ENCODE measurements at places on chromosomes 2 and 18.

GRCh38 chr2:120990451-120990871 lies 254.8 kb downstream of the GLI2 start:
- no peak for DNase-seq

DNA sequence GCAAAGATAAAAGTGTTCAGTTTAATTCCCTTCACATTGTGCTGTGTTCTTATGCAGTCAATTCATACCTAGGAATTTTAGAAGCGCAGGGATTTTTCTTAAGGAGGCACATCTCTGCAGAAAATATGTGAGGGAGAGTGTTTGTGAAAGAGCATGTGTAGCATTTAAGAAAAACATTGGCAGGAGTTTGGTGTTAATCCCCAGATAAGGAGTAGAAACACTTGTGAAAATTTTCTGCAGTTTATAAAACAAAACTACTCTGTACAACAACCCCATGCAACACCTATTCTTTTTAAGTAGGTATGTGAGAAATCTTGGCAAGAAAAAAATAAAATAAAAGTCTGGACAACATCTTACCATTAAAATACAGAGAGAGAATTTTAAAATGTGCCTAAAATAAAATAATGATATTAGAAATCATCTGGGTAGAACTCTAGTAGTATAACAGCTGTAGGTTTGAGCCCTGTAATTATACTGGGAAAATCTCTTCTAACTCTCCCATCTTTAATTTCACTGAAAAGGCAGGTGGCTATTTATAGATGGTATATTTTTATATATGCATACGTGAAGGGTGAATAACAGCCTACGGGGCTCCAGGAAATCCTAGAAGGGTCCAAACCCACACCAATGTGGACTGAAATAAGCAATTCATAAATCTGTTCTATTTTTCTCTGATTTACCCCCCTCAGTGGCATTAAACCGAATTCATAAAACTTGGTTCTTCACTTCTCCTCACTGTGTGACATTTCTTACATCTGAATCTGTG lies 6.6 kb downstream of the FZD7 start:
- no peak for DNase-seq

- DNase-seq: no peak
These were observed 39.5 kb downstream of the GLI2 start for GRCh38 chr2:120775194-120775593.

- DNase-seq: no peak
These were observed 16.5 kb downstream of the SUMO1 start for GRCh38 chr2:202221873-202222272.

- no peak for DNase-seq
These were observed 149.0 kb downstream of the MBP start for GRCh38 chr18:76983613-76984051.

DNA sequence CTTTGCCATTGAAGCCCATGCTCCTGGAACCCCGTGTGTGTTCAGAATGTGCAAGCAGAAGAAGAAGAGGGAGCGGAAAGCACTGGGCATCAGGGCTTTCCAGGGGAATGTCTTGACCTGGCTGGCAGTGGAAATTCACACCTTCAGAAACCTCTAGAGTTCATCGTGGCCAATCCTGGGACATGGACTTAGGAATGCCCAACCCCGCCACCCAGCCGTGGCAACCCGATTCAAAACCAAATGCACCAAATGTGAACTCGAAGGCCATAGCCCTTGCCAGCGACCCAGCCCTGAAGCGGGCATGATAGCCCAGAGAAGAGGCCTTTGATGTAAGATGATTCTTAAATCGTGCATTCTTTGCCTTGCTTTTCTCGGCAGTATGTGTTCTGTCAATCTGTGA lies 69.4 kb downstream of the ADI1 start:
- DNase-seq: no peak

DNA sequence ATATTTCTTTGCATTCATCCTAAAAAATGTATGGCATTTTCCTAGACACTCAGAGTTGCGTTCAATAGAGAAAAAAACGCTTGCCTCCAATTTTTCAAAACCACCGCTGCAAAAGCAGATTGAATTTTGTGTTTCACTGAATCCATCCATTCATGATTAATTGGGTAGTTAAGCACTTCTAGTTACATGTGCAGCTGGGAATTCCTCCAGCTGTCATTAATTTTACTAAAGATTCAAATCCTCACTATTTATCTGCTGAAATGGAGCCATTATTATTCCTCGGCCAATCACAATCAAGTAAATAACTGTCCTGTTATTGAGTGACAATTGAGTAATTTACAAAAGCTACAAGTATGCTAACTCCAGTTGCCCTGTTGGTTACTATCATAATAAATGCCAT lies 75.8 kb upstream of the ARL5A start:
- no peak for DNase-seq

GRCh38 chr2:163319006-163319405 lies 416.8 kb downstream of the FIGN start:
- no peak for DNase-seq

GRCh38 chr2:108184419-108184818 lies 55.3 kb upstream of the SULT1C3 start:
- no peak for DNase-seq

DNA sequence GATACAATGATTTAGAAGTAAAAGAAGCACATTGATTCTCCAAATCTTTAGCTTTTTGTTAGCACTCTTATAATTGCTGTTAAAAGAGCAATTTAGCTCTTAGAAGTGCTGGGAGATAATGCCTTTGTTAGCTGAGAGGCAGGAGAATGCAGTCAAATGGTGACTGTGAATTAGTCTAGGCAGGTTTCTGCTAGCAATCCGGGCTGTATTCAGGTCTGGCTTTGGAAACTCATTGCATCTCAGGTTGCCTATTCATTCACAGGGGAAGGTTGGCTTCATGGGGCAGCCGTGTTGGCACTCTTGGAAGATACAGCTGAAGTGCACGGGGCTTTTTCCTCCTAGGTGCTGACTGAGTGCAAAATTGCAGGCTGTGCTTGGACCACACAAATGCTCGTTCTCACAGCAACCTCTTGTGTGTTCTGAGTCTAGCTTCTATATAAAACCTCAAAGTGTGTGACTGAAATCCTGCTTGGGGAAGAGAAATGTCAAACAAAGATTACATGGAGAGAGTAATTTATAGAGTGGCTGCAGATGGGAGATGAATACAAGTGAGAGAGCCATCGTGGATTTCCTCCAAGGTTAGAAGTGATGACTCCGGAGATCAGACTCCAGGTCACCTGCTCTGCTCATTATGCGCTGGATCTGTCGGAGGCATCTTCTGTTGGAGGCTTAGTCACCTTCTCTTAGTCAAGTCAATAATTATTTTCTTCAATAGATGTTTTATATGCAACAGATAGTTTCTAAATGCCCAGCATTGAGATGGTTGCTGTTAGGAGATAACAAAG lies 167.8 kb downstream of the PMAIP1 start:
- no peak for DNase-seq

GRCh38 chr2:143843686-143844085 lies 676.2 kb downstream of the ZEB2 start:
- no peak for DNase-seq

- DNase-seq: no peak
These were observed 260.9 kb downstream of the ICOS start for GRCh38 chr2:204197336-204198005.

DNA sequence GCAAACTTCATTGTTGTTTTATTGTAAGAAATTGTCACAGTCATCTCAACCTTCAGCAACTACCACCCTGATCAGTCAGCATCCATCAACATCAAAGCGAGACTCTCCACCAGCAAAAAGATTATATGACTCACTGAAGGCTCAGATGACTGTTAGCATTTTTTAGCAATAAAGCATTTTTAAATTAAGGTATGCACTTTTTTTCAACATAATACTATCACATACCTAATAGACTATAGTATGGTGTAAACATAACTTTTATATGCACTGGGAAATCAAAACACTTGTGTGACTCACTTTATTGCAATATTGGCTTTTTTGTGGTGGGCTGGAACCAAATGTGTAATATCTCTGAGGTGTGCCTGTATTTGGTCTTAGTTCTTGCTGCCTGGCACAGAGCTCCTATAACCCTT lies 15.6 kb downstream of the SCN1A start:
- no peak for DNase-seq

DNA sequence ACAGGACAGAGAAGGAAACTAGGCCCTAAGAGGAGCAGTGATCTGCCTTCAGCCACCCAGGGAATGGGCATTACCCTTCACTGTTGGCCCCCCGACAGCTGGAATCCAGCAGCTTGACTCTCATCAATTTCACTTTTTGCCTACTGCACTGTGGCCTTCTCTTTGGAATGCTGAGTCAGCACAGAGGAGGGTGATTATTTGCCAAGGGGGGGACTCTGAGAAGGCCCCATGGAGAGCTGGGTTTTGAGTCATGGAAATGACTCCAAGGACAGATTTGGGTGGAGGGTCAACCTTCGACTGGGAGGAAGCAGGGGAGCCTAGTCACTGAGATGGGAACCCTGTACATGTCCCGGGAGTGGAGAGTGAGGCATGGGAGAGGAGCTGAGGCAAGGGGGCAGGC lies 38.1 kb upstream of the NTSR2 start:
- DNase-seq: no peak

GRCh38 chr2:44555700-44556099 lies 194.0 kb downstream of the CAMKMT start:
- no peak for DNase-seq

GRCh38 chr18:76475450-76476194 lies 19.4 kb downstream of the ZNF516 start:
- DNase-seq: no peak

DNA sequence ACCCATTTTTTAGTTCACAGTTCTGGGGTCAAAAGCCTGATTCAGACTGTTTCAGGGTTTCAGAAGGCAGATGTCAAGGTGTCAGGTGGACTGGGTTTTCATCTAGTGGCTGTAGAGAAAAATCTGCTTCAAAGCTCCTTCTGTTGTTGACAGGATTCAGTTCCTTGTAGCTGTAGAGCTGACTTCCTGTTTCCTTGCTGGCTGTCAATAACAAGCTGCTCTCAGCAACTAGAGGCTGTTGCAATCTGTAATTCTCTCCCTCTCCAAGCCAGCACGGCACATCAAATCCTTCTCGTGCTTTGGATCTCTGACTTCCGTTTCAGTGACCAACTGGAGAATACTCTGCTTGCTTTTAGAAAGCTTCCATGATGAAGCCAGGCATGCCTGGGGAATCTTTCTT lies 179.4 kb downstream of the DOK6 start:
- DNase-seq: no peak

DNA sequence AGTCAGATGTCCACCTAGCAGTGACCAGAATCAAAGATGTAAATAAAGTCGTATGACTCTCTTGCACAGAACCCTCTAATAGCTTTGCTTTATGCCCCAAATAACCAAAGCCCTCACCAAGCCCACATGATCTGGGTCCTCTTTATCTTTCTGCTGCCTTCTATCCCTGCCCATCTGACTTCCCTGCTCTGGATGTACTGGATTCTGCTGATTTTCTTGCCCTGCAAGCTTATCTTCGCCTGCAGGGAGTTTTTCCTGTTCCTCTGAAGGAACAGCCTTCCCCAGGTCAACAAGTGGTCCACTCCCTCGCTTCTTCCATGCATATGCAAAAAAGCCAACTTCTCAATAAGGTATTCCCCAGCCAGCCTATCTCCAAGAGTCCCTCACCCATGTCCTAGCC lies 18.7 kb downstream of the IL36B start:
- no peak for DNase-seq

DNA sequence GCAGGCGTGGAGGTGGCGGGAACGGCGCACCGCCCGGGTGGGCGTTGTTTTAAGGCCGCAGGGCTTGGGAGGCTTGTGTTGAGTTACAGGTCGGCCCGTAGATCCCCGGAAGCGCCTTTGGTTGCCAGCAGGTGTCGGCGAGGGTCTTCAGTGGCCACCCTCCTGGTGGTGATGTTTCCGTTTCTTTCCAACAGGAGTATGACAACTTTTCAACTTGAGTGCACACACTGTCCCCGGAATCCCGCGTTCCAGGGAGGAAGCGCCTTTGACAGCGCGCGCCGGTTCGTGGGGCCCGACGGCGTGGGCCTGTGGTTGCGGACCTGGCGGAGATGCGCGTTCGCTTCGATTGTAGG lies 1.0 kb upstream of the HDAC4 start:
- DNase-seq: peak; percentile 9

- no peak for DNase-seq
These were observed 82.3 kb upstream of the XPO1 start for GRCh38 chr2:61620244-61621159.

DNA sequence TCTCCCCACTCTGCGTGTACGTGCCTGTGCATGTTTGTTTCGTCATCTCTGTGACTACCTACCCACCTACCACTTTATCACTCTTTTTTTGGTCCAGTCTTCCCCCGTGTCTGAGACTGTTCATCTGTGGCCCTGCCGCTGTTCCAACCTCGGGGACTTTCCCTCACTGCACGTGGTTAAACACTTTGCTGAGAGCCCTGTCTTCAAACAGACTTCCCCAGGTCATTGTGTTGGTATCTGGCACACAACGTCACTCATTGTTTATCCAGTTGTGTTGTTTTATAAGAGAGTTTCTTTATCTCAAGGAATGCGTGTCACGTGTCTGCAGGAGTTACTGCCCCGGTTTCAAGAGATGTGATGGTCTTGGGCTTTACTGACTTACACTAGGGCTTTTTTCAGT lies 262.0 kb upstream of the RASGRP3 start:
- DNase-seq: no peak

DNA sequence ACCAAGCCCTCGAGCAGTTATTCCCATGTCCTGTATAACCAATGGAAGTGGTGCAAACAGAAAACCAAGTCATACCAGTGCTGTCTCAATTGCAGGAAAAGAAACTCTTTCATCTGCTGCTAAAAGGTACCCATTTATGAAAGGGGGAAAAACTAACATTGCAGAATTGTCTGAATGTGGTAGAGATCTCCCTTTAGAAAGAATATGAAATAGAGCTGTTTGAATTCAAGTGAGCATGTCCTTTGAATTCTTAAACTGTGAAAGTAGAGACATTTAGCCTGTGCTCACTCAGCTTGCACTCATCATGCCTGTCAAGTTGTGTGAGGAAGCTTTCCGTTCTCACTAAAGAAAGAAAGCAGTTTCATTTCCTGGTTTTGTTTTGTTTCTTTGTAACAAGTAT lies 87.4 kb downstream of the EML4 start:
- no peak for DNase-seq

- DNase-seq: no peak
These were observed 130.1 kb downstream of the SMAD7 start for GRCh38 chr18:48820483-48821250.

DNA sequence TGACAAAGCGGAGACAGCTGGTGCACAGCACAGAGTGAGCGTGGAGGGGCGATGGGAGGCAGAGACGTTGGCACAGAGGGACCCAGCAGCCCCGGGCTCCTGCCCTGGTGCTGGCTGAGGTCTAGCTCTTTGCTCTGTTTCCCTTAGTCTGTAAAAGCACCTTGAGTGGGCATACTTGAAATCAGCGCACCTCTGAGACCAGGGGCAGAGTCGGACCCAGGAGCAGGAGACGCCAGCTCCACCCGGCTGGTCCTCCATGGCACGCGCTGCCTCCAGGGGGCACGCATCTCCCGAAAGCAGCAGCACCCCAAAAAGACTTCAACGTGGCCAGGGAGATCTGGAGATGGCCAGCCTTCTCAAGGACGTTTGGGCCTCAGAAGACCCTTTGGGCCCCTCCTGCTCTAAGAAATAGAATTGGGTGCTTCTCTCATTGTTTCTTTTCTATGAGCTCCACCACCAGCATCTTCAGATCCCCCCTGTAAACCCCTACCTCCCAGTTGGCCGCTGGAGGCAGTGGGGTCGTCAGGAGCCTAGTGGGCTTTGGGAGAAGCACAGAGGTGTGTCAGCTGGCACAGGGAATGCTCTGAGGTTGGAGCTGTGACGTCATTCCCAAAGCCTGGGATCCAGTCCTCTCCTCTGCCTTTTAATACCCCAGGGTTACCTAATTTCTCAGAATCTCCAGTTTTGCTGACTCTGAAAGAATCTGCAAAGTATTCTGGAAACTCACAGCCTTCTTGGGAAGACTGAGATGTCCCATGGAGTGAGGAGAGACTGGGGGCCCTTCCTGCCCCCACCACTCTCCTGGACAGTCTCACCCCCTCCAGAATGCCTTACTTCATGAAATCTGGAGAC lies 58.9 kb downstream of the CIB4 start:
- DNase-seq: no peak

All from activated naive CD8-positive, alpha-beta T cell treated with anti-CD3 and anti-CD28 coated beads, Interleukin-2, amount 50 U/mL, for 16 hours (primary cell).